ENCODE measurements at places on chromosomes 2 and 18.

DNA sequence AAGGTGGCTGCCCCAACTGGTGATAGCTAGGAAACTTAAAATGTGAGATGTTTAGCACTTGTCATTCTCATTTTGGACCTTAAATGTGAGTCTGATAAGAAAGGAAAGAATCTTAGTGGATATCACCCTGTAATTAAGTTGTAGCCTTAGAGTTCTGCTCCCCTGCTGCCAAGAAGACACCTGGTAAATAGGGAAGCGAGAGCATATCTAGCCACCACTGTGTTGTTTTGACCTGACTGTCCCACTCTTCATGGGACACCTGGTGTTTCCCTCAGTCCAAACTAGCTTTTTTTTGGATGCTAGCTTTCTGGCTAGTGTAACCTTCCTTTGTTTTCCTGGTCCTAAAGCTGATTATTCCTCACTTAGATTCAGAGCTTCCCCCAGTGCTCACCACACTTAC is 357.6 kb downstream of the RAD51AP2 start:
- DNase-seq: no peak

DNA sequence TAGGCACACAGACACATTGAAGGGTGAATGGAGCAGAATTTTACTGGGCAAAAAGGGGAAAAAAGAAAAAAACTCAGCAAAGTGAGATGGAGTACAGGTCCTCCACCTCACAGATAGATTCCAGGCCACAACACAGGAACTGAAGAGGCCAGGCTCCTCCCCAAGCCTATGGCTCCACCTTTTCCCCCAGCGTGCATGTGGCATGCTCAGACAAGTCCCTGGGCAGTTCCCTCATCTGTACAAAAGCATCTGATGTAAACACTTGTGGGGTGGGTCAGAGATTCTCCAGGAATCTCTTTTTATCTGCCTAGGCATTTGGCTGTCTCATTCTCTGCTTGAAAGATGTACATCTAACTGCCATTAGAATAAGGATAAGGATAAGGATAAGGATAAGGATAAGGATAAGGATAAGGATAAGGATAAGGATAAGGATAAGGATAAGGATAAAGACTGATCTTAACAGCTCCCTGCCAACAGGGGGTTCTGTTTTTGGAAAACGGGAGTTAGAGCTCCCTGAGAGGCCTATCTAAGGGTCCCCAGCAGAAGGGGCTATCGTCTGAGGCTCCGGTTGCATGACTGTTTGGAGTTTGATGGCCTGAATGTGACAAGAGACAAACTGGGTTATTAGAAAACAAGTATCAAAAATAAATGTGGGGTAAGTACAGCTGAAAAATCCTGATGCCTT is 17.2 kb upstream of the ASXL3 start:
- no peak for DNase-seq

DNA sequence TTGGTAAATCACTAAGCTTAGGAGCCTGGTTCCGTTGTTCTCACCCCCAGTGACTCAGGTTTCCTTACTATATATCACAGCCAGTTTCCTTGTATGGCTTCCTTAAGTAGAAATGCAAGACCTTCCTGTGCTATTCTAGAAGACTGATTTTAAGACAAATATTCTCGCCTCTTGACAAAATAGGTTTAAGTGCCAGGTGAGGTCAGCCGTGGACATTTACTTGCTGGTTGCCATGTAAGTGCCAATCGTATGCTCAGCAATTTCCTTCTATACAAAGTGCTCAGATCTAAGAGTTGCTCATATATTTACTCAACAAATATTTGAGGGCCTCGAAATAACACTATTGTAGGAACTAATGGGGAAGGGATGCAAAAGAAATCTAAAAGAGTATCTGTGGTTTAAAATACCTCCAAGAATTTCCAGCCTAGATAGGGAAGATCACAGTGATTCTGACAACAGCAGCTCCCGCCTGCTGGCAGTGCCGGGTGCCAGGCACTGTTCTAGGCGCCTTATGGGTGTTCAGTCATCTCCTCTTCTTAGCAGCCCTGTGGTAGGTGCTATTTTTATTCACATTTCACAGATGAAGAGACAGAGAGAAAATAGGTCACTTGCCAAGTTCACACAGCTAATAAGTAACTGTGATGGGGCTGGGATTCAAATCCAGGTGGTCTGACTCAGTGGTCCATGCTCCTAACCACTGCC is 95.3 kb upstream of the B3GNT7 start:
- no peak for DNase-seq

DNA sequence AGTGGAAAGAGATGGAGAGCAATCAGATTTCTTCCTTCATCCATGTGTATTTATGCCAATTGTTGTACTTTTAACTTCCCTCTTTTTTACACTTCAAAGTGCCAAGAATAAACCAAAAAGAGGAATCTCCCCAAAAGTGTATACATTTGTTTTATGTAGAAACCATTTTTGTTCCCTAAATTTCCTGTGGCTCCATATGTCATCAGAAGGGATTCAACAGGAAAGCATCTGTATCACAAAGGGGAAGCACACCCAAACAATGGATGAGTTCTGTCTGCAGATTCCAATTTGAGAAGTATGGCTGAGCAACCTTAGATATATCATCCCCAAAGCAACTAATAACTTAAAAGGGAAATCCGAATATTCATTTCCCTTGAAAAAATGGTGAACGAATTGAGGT is 275.0 kb downstream of the MREG start:
- DNase-seq: no peak

DNA sequence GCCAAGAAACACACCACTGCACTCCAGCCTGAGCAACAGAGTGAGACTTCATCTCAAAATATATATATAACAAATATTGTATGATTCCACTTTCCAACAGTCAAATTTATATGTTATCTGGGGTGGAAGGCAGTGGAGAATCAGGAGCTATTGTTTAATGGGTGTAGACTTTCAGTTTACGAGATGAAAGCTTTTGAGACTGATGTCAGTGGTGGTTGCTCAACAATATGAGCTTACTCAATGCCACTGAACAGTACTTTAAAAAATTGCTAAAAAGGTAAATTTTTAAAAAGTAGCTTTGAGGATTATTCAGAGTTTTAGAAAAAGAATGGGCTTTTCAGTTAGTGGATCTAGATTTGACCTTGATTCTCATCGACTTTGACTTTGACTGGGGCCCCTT is 105.9 kb upstream of the ST6GAL2 start:
- no peak for DNase-seq

- no peak for DNase-seq
These were observed 90.2 kb upstream of the SCG2 start for GRCh38 chr2:223692191-223692947.

DNA sequence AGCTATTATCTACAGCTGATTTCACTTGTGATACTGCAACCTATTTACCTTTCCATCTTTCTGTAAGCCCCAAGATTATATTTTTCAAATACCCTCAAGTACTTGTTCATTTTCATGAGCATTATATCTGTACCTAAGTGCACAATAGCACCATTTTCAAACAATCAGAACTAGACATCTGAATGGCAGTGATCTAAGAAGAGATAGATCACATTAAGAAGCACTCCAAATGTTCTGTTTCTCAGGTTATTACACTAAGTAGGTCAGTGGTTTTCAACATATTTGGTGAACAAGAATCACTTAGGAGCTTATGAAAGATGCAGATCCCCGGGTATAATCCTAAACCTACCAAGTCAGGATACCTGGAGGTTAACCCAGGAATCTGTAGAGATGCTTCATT is 872.7 kb downstream of the DCDC2C start:
- DNase-seq: no peak

DNA sequence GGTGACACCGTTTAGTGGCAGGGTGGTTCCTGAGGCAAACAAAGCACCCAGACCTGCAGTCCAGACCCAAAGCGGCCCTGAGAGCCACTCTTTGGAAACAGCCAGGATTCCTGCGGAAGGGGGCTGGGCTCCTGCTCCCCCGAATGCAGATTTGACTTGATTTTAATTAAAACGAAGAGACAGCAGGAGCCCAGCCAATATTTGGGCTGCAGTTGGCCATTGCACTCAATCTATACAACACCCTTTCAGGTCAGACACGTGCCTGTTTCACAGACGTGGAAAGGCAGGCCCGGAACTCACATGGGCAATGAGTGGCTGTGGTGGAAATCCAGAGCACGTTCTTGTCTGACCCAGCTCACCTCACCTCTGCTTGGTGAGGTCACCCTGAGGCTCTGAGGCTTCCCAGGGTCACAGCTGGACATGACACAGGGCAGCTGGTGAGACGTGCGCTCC is 122.4 kb downstream of the NDUFA10 start:
- no peak for DNase-seq

GRCh38 chr2:220152281-220152935 is 525.0 kb downstream of the SLC4A3 start:
- no peak for DNase-seq

DNA sequence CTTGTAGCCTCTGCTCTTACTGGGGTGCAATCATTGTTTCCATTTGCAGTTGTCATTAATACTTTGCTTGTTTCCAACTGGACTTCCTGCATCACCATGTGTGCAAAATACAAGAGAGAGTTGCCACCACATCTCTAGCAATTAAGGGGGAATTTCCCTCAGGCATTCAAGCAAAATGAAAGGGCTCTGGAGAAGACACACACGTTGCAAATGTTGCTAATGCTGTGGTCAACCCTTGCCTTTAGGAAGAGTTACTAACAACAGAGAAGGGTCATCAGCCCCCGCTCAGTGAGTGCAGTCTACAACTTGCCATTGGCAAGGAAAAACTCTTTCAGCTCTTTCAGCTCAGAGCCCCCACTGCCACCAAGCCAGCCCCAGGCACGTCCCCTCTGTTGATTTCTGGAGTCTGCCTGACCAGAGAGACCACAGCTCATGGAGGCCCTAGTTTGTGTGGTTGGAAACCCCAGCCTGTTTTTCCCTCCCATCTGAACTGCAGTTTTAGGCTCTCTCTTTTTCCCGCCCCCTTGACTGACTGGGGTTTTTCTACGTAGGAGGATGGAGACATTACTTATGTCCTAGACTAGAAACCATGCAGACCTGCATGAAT is 25.9 kb upstream of the GPR45 start:
- no peak for DNase-seq

- no peak for DNase-seq
These were observed 100.5 kb downstream of the TACR1 start for GRCh38 chr2:75098856-75099255.
